ENCODE measurements at places on chromosomes 1 and 21. TPM values are rescaled to one million over a fixed set of nuclear protein-coding genes. Genes with fewer than 3 reads are reported as not detected.

The RAB25 gene
- total RNA-seq, result 47.5 TPM

The UCK2 gene
- 126 TPM for total RNA-seq

The CYP4A11 gene
- not detected for total RNA-seq

The FAM163A gene
- not detected for total RNA-seq

The PADI2 gene
- total RNA-seq, result 1.5 TPM

The TLR5 gene
- under 0.01 TPM for total RNA-seq

The THEM5 gene
- total RNA-seq, result not detected
